ENCODE measurements at places on chromosomes 3 and 15. TPM values are rescaled to one million over a fixed set of nuclear protein-coding genes. Genes with fewer than 3 reads are reported as not detected.

FOXB1 gene
- not detected for total RNA-seq

GPR62 gene
- 0.52 TPM for total RNA-seq

MINAR1 gene
- 1.6 TPM for total RNA-seq

PLA2G4F gene
- total RNA-seq, result not detected

NPHP3 gene
- 50.6 TPM for total RNA-seq

RASL12 gene
- 15.1 TPM for total RNA-seq

CCDC80 gene
- total RNA-seq, result 25.6 TPM

CASR gene
- not detected for total RNA-seq

CLDN18 gene
- total RNA-seq, result under 0.01 TPM

ADGRG7 gene
- not detected for total RNA-seq

ILDR1 gene
- total RNA-seq, result not detected

THBS1 gene
- total RNA-seq, result 150 TPM

TMC3 gene
- total RNA-seq, result not detected

C2CD4A gene
- not detected for total RNA-seq

LEKR1 gene
- total RNA-seq, result 0.52 TPM

SSUH2 gene
- total RNA-seq, result 0.52 TPM

NEK11 gene
- total RNA-seq, result 20.9 TPM

CFAP100 gene
- total RNA-seq, result not detected

GPR171 gene
- total RNA-seq, result 1.6 TPM

DPPA2 gene
- total RNA-seq, result not detected

PTX3 gene
- total RNA-seq, result 11.5 TPM

MESP2 gene
- not detected for total RNA-seq

MEX3B gene
- 11.0 TPM for total RNA-seq

SIDT1 gene
- 2.1 TPM for total RNA-seq

PRKCD gene
- 3.7 TPM for total RNA-seq

LTK gene
- 4.2 TPM for total RNA-seq

All from skeletal muscle tissue (tissue), 5 donors.